ENCODE measurements at places on chromosomes 1 and 21.

DNA sequence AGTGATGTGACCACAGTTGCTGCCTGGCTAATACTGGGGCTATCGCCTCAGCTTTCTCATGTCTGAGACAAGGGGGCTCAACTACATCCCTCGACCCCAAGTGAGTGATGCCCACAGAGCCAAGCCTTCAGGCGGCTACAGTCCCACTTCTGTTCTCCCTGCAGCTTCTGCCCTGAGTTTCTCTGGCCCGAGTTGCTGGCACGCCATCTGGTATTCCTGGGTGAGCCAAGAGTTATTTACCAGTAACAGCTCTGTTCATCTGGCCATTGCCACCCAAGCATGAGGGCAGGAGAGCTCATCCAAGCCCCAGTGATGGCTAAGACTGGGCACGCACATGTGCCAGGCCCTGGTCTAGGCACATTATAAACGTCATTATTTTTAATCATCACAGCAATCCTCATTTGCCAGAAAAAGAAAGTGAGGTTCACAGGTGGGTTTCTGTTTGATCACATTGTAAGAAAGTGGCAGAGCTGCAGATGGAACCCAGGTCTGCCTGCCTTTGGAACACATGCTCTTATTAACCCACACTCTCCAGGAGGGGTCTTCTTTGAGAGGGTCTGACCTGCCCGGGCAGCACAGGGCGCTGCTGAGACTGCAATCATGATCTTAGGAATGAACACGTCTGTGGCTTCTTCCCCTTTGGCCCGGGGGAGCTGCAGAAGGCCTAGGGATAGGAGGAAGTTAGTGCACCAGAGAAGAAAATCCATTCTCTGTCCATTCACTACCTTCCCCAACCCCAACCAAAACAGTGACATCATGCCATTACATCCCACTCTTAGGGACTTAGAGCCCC is 27.5 kb downstream of the KCND3 start:
- DNase-seq, result no peak

DNA sequence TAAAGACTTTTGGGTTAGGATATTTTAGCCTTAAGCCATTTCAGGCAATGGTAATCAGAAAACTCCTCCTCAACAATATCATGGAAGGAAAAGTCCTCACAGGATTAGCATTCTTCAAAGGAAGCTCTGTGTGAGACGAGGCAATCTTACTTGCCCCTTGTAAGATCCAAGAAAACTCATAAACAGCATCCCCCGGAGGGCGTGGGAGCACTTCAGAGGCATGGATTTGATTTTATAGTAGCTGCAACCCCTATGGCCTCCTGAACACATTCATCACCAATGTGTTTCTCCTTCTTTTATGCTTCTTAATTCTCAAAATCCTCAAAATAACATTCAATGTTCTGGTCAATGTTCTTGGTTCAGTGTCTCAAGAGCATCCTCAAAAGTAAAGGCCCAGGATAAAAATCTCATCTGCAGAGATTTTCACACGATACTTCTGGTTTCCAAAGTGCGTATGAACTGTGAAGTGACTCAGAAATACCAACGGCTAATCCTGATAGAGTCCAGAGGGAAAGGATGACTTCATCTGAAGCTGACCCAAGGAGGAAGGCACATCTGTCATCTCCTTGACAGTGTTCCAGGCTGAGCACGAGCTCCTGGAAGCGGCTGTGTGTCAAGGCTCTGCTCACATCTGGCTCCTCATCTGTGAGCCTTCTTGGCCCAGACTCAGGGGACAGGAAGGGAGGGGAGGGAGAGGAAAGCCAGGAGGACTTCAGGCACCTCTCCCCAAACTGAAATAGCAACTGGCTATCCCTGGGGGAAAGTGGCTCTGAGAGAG is 49.3 kb upstream of the PSEN2 start:
- DNase-seq, result peak; percentile 83

DNA sequence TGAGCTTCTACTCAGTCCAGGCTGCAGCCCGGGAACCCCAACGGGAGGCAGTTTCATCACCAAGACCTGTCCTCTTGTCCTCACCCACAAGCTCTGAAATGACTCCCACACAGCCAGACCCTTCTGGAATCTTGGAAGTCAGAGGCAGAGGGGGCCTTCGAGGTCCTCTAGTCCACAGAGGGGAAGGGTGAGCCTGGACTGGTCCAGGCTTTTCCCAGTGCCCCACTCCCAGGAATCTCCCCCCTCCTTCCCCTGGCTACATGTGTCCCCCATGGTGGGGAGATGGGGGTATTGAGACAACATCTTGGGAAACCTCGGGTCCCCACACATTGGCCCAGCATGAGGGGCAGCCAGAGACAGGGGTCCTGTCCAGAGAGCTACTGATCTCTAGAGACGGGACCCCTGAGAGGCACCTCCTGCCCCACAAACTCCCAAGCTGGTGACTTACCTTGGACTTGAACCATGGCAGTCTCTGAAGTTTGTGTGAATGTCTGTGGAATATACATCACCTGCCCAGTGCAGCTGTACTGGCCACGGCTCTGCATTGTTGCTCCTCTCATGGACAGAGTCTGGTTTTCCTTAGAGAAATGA is 19.4 kb upstream of the SLAMF9 start:
- no peak for DNase-seq

- no peak for DNase-seq
Observed at GRCh38 chr1:230334447-230334837, 91.7 kb downstream of the PGBD5 start.

- no peak for DNase-seq
Observed at GRCh38 chr1:159965263-159965662, 11.2 kb upstream of the SLAMF9 start.

DNA sequence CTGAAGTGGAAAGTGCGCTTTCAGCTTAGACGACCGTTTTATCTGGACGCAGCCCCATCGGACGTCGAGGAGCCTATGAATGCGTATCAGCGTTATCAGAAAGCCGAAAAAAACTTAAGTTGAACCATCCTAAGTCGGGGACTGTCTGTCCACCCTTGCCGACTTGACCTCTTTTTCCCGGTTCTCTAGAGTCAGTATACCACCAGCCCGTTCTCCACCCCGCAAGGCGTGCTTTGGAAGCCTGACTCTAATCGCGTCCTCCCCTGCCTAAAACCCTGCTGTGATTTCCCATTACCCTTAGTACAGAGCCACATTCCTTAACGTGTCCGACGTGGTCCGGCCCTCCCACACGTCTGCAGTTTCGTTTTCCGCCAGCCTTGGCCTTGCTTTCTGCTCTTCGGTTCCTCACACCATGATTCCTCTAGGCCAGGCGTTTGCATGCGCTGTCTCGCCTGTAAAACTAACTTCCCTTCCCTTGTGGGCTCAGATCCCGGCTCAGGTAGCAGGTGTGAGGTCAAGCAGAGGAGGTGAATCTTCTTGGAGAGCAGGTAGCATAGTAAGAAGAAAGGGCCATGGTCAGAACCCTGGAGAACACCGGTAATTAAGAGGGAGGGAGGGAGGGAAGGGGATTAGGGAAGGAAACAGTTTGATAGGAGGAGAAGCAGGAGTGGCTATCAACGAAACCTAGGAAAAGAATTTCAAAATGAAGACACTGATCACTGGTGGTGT is 865 bp downstream of the ADPRS start:
- DNase-seq, result peak; percentile 50

DNA sequence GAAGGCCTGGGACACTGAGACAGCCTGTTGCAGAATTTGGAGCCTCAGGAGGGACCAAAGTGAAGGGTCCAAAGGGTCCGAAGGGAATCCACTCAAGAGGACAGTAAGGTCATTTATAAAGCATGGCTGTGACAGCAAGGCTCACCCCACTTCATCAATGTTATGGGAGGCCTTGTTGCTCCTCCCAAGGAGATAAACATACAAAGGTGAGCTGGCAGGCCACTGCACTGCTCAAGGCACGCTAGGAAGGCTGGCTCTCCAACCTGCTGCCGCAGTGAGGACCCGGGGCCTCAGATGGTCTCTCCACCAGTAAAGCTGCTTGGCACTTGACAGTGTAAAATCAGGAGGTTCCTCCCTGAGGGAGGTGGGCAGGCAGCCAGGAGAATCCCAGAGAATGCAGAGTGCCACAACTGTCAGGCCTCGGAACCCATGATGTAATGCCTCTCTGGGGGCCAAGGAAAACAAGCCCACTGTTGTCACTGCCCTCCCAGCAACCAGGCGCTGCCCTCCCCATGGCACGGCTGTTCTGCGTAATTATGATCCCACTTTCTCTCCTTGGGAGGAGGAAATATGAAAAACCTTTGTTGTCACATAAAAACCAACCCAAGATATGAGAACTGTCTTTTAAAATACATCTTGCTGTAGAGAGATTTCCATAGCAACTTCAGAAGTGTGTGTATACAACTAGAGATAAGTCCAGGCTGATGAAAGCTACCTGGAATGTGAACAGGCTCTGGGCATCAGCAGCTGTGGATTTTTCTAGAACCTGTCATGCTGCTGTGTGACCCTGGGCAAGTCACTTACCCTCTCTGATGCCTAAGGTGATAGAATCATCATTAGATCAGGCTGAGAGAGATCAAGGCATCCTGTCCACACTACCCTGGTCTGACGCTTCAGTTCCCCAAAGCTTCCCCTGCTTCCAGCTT is 102.5 kb downstream of the KCNN3 start:
- DNase-seq, result no peak

GRCh38 chr1:211182746-211183145 is 48.8 kb upstream of the KCNH1 start:
- no peak for DNase-seq

- no peak for DNase-seq
Observed at GRCh38 chr1:56199061-56199460, 380.3 kb downstream of the PLPP3 start.

DNA sequence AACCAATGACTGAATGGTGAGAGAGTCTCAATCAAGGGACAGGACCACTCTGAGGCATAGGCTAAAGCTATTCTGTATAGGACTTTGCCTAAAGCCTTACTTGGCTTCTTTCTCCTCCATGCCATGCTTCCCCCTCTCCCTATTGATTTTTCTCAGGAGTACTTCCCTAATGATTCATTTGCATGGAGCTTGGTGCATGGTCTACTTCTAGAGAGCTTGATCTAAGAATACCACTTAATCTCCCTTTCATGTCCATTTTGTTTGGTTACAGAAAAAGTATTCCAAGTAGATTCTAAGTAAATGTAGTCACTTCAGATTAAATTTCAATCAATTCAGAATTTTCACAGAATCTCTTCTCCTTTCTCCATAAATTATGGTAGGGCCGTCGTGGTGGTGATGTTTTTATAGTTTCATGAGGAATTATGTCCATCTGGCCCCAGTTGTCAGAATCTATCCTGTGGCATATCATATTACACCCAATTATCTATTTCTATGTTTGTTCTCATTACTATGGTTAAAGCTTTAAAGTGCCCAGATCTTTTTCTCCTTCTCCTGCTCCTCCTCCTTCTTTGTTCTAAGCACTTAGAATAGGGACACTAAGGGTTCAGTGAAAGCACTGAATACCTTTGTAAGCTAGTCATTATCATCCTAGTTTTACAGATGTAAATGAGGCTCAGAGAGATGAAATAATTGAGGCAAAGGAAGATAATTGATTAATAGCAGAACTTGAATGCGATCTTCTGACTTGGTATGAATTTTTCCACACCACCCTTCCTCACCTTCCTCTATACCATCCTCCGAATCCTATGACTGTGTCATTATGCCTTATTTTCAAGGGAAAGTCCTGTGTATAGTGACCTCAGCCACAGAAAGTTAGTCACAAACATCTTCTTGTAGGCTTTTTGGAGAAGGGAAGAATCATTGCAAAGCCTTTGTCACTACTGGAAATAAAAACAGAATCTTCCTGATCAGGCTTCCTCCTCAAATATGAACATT is 85.6 kb upstream of the ZRANB2 start:
- DNase-seq, result no peak

GRCh38 chr1:5623399-5623798 is 368.8 kb downstream of the NPHP4 start:
- DNase-seq, result no peak

DNA sequence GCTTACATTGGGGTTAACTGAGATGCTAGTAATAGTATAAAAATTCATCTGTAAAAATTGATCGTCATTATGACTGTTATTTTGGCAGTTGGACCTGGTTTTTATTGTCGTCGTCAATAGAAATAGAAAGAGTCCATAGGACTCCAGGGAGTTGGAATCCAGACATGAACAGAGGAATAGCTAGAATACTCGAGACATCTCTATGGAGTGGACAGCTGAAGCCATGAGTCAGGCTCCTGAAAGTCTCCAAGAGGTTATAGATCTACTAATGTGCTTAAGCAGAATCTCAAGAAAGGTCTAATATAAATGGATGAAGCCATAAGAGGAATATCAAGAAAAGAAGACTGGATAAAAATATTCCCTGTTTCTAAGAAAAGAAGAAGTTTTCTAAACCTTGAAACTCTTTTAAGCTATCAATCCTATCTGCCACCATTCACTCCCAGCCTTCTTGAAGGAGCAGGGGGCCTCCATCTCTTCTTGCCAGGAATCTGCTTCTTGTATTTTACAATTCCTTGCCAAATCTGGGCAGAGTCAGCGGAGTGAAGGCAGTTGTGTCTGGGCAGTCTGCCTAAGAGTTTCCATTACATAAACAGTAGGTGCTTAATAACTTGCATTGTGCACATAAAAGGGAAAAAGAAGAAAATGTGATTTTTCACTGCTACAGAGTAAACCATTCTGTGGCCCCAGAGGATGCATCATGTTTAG is 163.3 kb downstream of the ST6GALNAC5 start:
- no peak for DNase-seq

- DNase-seq, result no peak
Observed at GRCh38 chr21:46662765-46663500, 27.5 kb downstream of the PRMT2 start.

- no peak for DNase-seq
Observed at GRCh38 chr1:224489534-224490365, 55.2 kb upstream of the WDR26 start.

DNA sequence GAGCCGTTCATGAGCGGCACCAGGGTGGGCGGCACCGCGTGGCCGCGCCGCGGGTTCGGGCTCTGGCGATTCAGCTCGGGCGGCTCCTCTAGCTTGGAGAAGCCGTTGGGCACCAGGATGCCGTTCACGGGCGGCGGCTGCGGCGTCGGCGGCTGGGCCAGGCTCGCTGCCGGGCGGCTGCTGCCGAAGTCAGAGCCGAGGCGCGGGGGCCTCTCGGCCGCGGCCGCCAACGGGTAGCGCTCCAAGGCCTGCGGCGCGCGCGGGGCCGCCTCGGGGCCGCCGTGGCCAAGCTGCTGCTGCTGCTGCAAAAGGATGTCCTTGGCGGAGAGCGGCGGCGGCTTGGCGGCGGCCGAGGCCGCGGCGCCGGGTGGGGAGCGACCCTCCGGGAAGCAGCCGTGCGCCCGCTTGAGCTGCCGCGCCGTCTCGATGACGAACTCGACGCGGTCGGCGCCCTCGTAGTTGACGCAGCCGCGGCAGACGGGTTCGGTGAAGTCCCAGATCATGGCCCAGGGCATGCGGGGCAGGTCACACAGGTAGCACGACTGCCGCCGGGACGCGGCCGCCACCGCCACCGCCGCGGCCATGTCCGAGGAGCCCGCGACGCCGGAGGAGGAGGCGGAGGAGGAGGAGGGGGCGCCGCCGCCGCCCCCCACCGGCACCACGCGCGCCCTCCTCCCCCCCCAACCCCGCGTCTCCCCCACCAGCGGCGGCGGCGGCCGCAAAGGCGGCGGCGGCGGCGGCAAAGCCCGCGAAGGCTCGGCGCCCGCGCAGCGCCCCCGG is 877 bp downstream of the IRF2BP2 start:
- DNase-seq, result peak; percentile 73
